ENCODE measurements at places on chromosomes 3 and 15.

DNA sequence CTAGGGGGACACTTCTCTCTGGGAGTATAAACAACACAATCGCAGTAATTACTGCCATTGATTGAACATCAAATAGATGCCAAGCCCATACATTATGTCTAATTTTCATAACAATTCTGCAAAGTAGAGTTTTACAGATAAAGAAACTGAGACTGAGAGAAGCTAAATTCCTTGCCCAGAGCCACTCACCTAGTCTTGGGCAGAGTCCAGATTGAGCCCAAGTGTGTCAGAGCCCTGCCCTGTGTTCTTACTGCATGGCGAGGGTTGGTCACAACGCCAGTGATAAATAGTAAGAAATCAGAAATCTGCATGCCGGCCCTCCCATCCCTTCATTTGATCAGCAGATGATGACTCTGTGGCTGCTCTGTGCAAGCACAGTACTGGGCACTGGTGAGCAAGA is 106.3 kb downstream of the C3orf70 start:
- DNase-seq = no peak

DNA sequence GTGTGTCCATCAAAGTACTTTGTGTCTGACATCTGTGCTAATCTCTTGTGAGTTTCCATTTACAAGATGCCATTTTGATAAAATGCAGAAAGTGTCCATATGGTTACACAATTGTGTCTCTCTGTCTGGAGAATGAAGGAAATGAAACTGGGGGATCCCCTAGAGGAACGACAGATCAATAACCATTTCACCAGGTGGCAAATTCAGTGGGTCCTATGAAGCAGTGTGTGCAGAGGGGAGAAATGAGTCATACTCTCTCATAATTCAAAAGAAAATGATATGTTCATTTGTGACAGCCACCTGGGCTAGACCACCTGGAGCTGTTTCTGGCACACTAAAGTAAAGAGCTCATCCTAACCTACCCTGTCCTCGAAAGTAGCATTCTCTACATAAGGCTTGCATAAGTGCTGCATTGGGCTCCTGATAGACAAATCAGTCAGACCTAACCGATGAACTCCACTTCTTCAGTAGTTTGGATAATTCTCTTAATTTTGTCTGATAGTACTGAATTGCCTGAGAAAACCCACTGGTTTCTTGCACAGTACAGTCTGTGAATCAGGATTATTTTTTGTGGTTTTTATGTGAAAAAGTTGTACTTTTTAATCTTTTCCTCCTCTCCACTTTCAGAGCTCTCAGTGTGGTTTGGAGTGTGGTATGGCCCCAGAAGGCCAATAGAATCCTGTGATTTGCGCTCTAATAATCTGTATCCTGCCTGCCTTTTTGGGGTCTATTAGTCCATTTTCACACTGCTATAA is 10.3 kb upstream of the CD47 start:
- DNase-seq = no peak

DNA sequence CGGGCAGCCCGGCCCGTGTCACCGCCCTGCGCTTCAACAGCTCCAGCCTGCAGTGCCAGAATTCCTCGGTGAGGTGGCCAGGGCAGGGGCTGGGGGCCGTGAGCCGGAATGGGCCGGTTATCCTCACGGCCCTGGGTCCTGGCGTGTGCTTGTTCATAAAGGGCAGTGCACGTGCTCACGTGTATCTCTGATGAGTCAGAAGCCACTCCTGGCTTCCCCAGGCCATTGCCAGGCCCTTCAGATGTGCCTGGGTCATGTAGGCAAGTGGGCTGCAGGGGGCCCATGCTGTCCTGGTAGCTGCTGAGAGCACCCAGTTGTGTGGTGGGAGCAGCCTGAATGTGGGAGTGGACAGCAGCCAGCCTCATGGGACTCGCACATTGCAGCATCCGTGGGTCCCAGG is 29.2 kb downstream of the PLXNA1 start:
- no peak for DNase-seq

DNA sequence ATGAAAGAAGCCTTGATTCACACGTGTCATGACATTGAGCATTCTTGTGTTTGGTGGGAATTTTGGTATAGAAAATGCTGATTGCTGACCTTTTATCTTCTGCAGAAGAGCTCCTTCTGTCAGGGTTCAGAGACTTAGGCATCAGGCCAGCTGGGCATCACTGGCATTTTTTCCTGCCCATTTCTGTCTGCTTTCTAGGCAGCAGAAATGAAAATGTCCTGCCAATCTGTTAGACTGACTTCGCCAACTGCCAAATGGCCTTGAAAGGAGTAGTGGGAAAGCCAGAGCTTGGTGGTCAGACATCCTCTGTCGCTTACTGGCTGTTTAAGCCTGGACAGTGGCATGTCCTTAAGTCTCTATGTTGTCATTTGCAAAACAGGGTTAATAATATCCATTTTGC is 57.4 kb downstream of the EEFSEC start:
- DNase-seq = peak; percentile 32

DNA sequence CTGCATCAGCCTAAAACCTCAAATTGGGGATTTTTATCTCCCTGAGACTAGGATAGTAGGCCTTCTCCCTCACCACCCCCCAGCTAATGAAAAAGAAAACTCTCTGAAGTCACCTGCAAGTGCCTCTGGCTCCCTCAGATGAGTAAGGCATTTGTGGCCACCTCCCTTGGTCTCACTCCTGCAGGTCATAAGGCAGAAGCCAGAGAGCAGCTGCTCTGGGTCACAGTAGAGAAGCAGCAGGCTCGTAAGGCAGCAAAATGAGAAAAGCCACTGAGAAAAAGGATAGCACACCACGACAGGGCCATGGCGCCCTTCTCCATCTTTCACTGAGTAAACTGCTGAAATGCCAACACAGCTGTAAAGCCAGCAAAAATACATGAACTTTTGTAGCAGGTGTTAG is 296.7 kb upstream of the DPH6 start:
- no peak for DNase-seq

DNA sequence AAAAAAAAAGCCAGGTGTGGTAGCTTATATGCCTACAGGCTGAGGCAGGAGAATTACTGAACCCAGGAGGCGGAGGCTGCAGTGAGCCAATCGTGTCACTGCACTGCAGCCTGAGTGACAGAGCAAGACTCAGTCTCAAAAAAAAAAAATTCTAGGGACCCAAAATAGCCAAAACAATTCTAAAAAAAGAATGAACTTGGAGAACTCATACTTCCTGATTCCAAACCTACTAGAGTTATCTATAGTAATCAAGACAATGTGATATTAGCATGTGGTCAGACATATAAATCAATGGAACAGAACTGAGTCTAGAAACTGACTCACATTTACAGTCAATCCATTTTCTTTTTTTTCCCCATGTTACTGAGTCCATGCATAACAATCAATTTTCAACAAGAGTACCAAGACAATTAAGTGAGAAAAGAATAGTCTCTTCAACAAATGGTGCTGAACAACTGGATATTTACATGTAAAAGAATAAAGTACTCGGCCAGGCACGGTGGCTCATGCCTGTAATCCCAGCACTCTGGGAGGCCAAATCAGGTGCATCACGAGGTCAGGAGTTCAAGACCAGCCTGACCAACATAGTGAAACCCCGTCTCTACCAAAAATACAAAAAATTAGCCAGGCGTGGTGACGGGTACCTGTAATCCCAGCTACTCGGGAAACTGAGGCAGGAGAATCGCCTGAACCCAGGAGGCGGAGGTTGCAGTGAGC is 11.9 kb downstream of the PRKAR2A start:
- no peak for DNase-seq

GRCh38 chr3:137171834-137172603 is 214.2 kb downstream of the IL20RB start:
- no peak for DNase-seq

GRCh38 chr15:31344823-31345605 is 18.4 kb downstream of the KLF13 start:
- no peak for DNase-seq

- no peak for DNase-seq
These were observed 28.5 kb upstream of the CMTM6 start for GRCh38 chr3:32531010-32531647.

DNA sequence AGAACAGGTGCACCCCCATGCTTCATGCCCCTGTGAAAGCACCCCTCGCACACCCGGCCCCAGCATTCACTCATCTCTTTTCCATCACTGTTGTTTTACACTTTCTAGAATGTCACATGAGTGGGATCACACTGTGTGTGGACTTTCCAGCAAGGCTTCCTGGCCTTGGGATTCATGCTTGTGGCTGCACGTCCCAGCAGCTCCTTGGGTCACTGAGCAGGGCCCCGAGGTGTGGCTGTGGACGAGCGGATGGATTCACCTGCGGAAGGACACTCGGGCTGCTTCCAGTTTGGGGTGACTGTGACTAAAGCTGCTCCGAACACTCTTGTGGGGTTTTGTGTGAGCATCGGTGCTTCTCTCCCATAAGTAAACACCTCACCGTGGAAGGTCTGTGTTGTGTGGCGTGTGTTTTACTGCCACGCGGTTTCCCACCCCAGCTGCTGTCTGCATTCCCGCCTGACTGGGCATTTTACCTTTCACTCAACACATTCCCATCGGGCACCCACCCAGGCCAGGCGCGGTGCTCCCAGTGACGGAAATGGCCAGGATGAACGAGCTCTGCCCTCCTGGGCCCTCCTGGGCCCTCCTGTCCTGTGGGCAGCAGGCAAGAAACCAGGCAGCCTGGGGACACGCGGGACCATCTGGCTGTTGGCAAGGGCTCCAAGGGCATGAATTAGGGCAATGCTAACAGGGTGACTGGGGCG is 41.4 kb downstream of the DNAJB8 start:
- no peak for DNase-seq

DNA sequence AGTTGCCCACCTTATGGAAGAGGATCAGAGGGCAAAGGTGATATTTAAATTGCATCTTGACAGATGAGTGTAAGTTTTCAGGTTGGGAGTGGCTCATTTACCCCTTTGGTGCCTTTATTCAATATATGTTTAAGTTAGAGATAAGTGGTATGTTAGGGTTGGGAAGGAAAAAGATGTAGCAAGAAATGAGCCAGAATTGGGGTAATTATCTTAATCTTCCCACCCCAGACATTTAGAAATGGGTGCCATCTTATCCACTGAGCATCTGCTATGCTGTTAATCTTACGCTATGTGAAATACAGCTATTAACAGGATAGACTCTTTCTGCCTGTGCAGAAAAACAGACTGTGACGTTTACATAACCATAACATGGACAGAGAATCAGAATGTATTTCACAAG is 6.3 kb downstream of the CMTM7 start:
- no peak for DNase-seq

DNA sequence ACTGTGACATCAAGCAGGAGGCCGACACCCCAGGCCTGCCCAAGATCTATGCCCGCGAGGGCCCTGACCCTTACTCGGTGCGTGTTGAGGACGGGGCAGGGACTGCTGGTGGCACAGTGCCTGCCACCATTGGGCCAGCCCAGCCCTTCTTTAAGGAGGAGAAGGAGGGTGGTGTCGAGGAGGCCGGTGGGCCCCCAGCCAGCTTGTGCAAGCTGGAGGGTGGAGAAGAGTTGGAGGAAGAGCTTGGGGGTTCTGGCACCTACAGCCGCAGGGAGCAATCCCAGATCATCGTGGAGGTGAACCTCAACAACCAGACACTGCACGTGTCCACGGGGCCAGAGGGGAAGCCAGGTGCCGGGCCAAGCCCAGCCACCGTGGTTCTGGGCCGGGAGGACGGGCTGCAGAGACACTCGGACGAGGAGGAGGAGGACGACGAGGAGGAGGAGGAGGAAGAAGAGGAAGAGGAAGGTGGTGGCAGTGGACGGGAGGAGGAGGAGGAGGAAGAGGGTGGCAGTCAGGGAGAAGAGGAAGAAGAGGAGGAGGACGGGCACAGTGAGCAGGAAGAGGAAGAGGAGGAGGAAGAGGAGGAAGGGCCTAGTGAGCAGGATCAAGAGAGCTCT is 5.4 kb downstream of the ZBTB47 start:
- no peak for DNase-seq

- DNase-seq = no peak
These were observed 21.9 kb downstream of the FEM1B start for GRCh38 chr15:68299436-68299835.

- DNase-seq = no peak
These were observed 164.5 kb downstream of the IGF1R start for GRCh38 chr15:98812716-98813446.

DNA sequence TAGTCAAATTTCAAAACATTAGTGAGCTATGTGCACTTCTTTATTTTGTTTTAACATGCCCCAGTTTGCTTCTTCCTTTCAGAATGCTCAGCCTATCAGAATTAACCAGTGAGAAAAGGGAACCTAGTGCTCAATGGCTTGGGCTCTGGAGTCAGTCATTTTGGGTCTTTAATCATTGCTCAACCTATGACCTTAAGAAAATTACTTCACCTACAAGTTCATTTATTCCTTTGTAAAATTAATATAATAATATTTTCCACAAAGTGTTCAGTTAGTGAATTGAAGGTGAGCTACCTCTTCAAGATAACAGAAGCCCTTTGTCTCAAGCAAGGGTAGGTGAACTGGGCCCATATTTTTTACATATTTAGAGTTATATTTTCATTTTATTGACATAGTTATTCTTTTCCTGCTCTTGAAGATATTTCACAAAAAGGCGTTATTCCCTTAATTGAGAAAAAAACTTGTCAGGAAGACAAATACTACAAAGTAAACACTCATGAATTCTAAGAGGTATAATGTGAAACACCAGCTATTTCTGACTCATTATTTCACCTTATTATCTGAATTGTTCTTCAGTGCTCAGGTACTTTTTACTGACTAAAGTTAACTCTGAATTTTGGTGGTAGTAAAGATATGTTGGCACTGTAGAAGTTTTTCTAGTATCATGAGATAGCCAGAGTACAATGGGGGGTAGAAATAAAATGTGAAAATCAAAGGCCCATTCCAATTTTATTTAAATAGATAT is 415.5 kb downstream of the NAALADL2 start:
- DNase-seq = no peak

DNA sequence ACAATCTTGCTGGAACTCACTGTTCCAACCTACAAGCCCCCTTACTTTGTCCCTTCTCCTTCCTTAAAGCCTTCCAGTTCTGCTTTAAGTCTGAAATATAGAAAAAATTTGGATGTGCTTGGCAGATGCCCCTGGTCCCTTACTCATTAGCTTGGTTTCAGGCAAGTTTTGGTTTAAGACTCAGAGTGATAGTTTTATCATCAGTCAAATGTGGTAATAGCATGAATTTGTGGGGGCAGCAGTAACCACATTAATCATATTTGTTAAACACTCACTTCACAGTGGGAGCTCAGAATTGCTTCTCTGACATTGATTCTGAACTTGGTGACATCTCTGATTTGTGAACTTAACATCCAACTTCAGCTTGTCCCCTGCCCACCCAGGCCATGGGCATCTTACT is 58.3 kb upstream of the ALDH1A3 start:
- no peak for DNase-seq

DNA sequence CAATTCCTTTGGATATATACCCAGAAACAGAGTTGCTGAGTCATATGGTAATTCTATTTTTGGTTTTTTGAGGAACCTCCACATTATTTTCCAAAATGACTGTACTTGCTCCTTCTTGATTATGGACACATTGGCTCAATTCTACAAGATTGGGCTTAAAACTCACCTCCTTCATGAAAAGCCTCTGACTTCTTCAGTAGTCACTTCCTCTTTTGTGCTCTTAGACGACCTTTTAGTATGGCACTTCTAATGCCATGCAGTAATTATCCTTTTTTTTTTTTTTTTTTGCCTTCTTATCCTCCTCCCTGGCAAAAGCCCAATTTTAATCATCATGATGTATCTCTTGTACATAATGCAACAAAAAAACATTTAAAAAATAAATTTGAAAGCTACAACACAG is 33.0 kb upstream of the ABHD17C start:
- no peak for DNase-seq

Measured in vagina (tissue), 2 donors.